ENCODE measurements at places on chromosomes 4 and X. TPM values are rescaled to one million over a fixed set of nuclear protein-coding genes. Genes with fewer than 3 reads are reported as not detected.

DNA sequence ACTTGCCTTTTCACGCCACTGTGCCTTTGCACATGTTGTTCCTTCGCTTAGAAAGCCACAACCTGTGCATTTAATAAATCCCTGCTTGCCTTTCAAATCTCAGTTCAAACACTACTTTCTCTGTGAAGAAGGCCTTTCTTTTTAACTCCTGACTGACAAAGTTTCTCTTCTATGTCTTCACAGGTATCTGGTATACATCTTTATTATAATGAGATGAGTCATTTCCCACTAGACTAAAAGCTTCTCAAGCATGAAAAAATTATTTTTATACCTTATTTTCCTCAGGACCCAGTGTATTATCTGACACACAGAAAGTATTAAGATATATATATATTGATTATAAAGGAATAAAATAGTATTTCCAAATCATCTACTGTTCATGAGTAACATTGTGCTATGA, 189.9 kb downstream of the TBCK start:
- no peak for DNase-seq

GRCh38 chr4:7460566-7460965, 25.8 kb upstream of the PSAPL1 start:
- DNase-seq = peak; percentile 7

- DNase-seq = no peak
Observed at GRCh38 chr4:4344915-4345527, 41.9 kb upstream of the NSG1 start.

- no peak for DNase-seq
Observed at GRCh38 chr4:25843340-25844097, 19.3 kb downstream of the SEL1L3 start.

- DNase-seq = peak; percentile 36
Observed at GRCh38 chr4:94636004-94636403, 121.8 kb upstream of the BMPR1B start.

ADGRL3 gene
- 2.5 TPM for total RNA-seq

LONRF3 gene
- total RNA-seq = not detected

DNA sequence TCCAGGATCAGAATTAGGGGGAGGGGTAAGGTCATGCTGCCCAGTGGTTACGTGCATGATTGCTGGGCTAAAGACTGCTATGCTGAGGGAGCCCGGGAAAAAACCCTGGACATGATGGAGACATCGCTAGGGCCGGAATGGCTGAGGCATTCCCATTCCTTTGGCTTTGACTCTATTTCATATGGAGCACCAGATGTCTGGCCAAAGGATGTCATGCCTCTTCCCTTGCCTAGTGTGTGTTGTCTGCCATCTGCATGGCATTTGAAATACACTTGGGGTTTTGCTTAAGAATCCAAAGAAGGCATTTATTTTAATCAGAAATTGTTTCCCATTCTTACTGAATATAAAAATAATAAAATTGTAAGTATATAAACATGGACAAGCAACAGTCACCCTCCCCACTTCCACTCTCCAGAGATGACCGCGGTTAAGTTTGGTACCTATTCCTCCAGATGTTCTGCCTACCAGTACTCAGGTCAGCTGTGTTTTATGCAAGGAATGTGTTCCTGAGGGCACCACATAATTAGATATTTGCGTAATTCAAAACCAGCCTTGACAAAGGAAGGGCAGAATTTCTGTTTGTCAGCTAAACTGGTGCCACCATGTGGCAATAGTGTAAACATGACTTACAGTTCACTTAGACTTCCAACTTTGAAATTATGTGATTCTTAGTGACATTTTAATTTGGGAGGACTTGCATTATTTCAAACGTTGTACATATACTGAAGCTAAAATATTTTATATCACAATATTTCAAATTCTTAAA, 105.9 kb downstream of the CT47B1 start:
- DNase-seq = peak; percentile 19

UGT2B17 gene
- not detected for total RNA-seq

GRCh38 chr4:164866817-164867490, 10.0 kb upstream of the APELA start:
- DNase-seq = no peak

ARHGAP36 gene
- total RNA-seq = not detected

DNA sequence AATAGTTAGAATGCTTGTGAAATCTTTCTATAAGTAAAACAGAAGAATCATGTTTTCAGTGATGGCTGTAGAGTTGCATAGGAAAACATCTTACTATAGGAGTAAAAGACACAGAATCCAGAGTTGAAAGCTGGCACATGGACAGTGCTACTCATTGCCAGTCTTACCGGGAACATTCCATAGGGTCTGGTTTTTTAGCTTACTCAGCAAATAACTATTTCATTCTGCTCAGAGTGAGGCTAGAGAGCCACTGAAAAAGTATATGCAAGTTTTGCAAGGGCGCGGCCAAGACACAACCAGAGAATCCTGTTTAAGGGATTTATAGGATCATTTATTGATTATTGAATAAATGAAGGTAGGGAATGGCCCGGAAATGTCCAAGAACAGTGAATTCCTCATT, 60.3 kb downstream of the MTHFD2L start:
- no peak for DNase-seq

GRCh38 chr4:98779088-98779487, 120.7 kb upstream of the TSPAN5 start:
- DNase-seq = peak; percentile 13

DNA sequence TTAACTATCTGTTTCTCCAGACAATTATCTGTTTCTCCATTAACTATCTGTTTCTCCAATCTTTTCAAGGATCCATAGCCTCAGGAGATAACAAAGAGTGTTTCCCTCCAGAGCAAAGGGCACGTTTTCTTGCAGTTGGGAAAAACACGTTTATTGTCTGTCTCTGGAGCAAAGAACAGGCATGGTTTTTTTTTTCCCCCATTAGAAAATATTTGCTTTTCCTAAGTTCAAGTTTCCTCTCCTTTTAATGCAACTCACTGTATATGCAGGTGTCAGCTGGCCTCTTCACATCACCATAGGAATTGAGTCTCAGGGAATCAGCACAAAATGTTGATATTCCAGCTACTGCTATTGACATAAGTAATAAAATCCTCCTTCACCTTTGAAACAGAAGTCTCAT, 984.4 kb downstream of the RAB28 start:
- DNase-seq = no peak

DNA sequence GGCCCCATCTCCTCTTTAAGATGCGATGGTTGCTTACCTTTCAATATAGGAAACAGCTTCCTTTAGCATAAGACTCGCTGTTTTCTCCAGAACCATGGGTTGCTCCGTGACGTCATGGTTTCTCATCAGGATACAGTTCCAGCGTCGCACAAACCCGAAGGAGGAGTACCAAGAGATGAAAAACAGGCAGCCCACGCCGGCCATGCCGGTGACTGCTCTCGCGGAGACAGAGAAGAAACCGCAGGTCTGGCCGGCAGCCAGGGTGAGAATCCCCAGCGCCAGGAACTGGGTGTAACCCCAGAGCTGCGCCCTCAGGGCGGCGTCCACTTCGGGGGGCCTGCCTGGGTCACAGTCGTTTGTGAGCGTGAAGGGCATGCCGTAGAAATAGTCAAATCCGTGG, 11.4 kb downstream of the ARSD start:
- no peak for DNase-seq

WWC2 gene
- 28.1 TPM for total RNA-seq

C1QTNF7 gene
- 0.28 TPM for total RNA-seq

- no peak for DNase-seq
Observed at GRCh38 chrX:150926304-150926703, 27.8 kb upstream of the CD99L2 start.

DNA sequence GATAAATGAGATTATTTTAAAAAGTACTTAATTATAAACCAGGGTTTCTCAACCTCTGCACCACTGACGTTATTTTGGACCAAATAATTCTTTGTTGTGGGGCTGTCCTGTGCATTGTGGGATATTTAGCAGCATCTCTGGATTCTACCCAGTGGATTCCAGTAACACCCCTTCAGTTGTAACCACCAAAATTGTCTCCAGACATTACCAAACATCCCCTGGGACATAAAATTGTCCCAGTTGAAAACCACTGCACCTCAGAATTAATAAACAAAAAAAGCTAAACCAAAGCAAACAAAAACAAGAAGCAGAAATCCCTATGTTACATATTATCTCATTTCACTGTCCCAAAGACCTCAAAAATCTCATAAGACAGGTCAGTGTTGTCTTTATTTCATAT, 54.2 kb upstream of the GIMD1 start:
- no peak for DNase-seq

- no peak for DNase-seq
Observed at GRCh38 chr4:57193209-57193810, 83.1 kb upstream of the IGFBP7 start.

DSPP gene
- not detected for total RNA-seq

GRCh38 chrX:128650326-128650725, 598.1 kb upstream of the ACTRT1 start:
- DNase-seq = no peak

- no peak for DNase-seq
Observed at GRCh38 chr4:5749568-5749967, 38.6 kb downstream of the EVC start.

UGT2B11 gene
- total RNA-seq = not detected

- no peak for DNase-seq
Observed at GRCh38 chrX:143945171-143945570, 61.3 kb downstream of the UBE2NL start.

DNA sequence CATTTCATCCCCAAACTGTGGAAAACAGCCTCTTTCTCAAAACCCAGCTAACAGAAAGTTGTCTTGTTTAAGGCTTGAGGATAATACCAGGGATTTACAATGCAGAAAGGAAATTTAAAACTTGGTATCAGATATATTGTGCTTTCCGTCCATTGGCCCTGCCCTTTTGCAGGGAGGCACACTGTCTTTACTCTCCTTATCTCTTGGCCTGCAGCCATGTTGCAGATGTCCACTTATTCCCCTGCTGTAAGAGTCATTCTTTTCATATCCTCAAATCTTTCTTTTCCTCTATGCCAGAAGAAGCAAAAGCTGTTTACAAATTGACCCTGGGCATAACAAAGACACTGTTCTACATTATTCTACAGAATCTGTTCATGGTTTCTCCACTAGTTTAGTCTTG, 75.6 kb upstream of the DYNLT3 start:
- DNase-seq = no peak

GRCh38 chr4:41887821-41888686, 47.2 kb upstream of the TMEM33 start:
- peak; percentile 64 for DNase-seq

DNA sequence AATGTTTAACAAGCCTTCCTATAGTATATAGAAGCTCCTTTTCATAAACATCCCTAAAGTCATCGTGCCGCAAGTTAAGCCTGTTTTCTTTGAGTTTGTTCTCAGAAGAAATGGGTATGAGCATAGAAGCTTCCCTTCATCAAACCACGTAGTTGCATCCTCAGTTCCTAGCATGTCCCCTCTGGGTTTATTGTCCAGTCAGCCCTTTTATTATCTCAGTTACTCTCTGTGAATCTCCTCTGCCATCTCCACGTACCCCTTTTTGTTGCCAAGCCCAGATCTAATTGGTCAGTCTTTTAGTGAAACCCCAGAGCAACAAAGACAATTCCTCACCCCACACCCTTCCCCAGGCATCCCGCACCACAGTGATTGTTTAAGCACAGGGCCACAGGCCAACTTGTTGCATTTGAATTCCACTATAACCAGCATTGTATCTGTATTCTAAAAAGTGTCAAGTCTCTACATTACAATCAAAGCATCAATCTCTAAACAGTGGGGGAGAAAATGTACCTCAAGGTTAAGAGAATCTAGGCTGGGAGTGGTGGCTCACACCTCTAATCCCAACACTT, 12.4 kb upstream of the TRIM2 start:
- no peak for DNase-seq

GRCh38 chr4:45692131-45692735, 431.6 kb downstream of the GABRG1 start:
- DNase-seq = no peak

TMEM150C gene
- total RNA-seq = 0.36 TPM

- DNase-seq = no peak
Observed at GRCh38 chrX:123464709-123465108, 268.1 kb downstream of the THOC2 start.

DNA sequence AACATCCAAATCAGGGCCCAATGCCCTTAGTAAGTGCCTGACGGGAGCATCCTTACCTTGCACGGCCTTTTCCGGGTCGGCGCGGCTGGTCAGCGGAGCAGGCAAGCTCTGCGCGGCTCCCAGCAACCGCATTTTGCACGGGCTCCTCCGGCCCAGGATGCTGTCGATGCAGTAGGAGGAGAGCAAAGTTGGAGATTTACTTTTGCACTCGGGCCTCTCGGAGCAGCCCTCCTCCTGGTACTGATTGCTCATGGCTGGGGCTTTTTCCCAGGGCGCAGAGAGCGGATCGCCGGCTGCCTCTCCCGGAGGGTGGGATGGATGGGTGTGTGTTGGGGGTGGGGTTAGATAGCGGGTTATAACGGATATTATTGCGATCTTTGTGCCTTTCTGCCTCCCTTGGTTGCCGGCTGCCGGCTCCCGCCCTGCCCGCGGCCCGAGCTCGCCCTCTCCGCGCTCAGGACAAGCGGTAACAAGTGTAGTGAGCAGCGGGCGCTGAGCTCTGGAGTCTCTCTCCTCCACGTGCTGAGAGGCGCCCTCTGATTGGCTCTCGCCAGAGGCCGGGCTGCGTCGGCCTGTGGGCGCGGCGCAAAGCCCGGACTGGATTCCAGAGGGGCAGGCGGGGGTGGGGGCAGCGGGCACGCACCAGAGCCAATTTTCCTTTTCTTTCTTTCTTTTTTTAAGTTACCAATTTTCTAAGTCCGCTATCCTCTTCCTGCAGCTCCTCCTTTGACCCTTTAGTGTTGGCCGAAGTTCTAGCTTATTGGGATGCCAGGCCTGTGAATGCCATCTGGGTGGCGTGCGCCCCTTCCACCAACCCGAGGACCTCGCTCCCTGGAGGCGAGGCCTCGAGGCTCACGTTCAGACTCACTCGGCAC, at the start of gene ARX:
TSS of gene ARX (minus strand) at position 480 of the 875 bp plus-strand sequence. CDS start at position 252, 228 bp downstream.
- peak; percentile 42 for DNase-seq

- no peak for DNase-seq
Observed at GRCh38 chr4:26622913-26623312, 39.0 kb downstream of the TBC1D19 start.

GRCh38 chr4:155615081-155615887, 51.4 kb upstream of the GUCY1A1 start:
- DNase-seq = no peak

- DNase-seq = no peak
Observed at GRCh38 chr4:34732176-34732950, 1512.0 kb downstream of the ARAP2 start.

KCND1 gene
- total RNA-seq = 0.28 TPM

GUCY1B1 gene
- 2.9 TPM for total RNA-seq

TRIM60 gene
- not detected for total RNA-seq

DNA sequence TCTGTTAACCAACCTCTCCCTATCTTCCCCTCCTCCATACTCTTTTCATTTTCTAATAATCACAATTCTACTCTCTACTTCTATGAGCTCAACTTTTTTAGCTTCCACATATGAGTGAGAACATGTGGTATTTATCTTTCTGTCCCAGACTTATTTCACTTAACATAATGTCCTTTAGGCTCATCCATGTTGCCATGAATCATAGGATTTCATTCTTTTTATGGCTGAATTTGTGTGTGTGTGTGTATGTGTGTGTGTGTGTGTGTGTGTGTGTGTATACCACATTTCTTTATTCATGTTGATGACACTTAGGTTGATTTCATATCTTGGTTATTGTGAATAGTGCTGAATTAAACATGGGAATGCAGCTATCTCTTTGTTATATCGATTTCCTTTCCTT, 37.4 kb downstream of the RUFY3 start:
- DNase-seq = peak; percentile 50
